ENCODE measurements at places on chromosomes 16 and 17.

- DNase-seq = no peak
Observed at GRCh38 chr16:51941412-51941811, 605.5 kb downstream of the TOX3 start.

DNA sequence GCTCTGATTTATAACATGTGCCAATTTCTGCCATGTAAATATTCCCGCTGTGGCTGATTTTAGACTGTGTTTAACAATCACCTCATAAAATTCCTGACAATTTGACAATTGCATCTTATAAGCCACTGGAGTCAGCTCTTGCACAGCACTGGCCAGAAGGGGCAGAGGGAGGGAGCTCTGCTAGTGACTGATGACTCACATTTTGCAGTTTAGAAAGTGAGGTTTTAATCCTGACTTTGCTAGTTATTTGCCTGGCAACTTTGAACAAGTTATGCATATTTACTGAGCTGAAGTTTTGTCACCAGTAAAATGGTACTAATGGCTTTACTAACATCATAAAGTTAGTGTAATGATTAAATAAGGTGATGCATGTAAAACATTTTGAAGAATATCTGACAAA lies 452.3 kb downstream of the CNTNAP4 start:
- DNase-seq = no peak

- no peak for DNase-seq
Observed at GRCh38 chr17:76870377-76870714, 2.1 kb downstream of the MGAT5B start.

DNA sequence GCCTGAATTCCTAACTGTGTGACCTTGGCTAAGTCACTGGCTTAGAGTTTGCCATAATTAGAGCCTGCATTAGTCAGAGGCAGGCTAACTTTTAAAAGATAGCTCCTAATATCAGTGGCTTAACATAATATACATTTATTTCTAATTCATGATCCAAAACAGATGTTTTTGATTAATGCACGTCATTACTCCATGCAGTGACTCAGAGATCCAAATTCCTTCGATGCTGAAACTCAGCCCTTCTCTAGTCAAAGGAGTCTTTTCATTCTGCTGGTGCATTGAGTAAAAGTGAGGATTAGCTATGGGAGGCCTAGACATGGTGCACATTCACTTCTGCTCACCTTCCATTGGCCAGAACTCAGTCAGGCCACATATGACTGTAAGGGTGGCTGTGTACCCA lies 49.8 kb downstream of the IRX3 start:
- DNase-seq = no peak

GRCh38 chr16:17038415-17038814 lies 432.3 kb downstream of the XYLT1 start:
- DNase-seq = no peak
